ENCODE measurements at places on chromosomes 1 and 21. TPM values are rescaled to one million over a fixed set of nuclear protein-coding genes. Genes with fewer than 3 reads are reported as not detected.

The PPIH gene
- 17.2 TPM for total RNA-seq

The SLC25A34 gene
- total RNA-seq, result 0.97 TPM

The FCRL1 gene
- not detected for total RNA-seq

The PIK3R3 gene
- total RNA-seq, result 13.7 TPM

The ILDR2 gene
- 5.8 TPM for total RNA-seq

The PLA2G5 gene
- total RNA-seq, result 23.9 TPM

The FAM177B gene
- not detected for total RNA-seq

The HES3 gene
- total RNA-seq, result not detected

The RUNX3 gene
- total RNA-seq, result 1.2 TPM

All from esophagus muscularis mucosa (tissue), 4 donors.